ENCODE measurements at places on chromosomes 1 and 21.

- no peak for DNase-seq
These were observed 34.7 kb upstream of the CASZ1 start for GRCh38 chr1:10830961-10831668.

GRCh38 chr1:243731974-243732625, 117.9 kb downstream of the AKT3 start:
- DNase-seq, result no peak

DNA sequence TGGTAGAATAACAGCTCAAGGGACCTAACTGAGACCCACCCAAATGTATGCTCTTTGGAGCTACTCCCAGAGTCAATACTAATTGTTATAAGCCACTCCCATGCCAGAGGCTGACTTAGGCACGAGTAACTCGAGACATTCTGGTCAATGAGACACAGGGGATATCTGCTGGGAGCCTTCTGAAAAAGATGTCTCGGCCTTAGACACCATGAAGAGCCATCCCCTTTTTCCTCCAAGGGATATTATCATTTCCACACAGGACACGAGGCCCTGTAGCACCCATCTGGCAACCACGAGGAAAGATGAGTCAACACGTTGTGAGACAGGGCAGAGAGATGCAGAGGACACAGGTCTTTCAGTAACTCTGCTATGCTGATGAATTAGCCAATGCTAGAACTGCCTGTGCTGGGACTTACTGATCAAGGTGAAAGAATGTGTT, 30.7 kb downstream of the ITPKB start:
- no peak for DNase-seq

DNA sequence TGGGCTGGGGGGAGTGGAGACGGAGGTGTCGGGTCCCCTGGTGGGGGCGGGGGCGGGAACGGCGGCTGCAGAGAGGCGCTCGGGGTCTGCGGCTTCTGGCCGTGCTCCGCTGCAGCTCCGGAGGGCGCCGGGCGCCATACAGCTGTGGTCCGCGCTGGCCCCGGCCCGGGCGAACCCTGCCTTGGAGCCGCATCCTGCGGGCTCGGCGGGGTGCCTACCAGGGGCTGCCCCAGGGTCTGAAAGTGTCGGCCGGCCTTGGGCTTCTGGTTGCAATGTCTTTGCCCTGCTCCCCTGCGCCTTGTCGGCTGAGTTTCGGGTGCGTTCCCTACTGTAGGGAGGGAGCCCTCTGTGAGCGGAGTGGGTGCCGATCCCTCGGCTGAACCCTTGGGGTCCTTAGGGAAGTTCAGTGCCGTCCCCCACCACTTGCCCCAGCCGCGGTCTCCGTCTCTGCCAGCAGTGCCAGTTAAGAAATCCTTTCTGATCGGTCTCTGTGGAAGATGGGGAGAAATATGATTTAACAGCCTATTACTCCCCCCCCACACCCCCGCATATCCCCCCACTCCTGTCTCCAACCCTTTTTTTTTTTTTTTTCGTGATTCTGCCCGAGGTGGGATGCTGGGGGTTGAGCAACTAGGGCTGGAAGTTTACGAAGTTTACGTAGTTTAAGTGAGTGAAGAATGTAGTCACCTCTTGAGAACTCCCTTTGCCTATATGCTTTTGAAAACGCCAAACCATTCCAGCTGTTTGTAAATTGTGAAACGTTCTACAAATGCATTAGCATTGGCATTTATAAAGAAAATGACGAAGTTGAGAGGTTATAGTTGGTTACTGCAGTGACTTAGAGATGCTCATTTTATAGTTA, 588 bp downstream of the NEXN start:
- DNase-seq, result no peak

- no peak for DNase-seq
These were observed 5.6 kb upstream of the RRAGC start for GRCh38 chr1:38865112-38865715.
